ENCODE measurements at places on chromosomes 3 and 15.

GRCh38 chr3:25151281-25151902, 276.7 kb upstream of the RARB start:
- DNase-seq = no peak

- no peak for DNase-seq
These were observed 4.9 kb upstream of the ZNF385D start for GRCh38 chr3:21755896-21756295.

DNA sequence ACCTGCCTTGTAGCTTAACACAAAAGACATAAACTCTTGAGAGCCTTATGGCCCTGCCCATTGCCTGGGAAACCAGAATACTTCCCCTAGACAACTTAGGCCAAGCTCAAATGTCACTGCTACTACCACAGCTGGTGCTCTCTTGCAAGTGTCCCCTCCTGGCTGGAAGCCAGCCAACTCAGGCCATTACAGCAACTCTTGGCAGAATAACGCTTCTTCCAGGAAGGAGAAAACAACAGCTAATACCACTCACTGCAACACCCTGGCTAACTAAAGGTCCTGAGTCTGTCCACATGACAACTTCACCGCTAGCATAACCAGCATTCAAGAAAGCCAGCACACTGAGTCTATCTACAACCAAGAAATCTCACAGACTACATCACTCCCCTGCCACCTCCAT, 5.1 kb upstream of the B4GALT4 start:
- no peak for DNase-seq

- DNase-seq = no peak
These were observed 40.6 kb upstream of the TNFAIP8L3 start for GRCh38 chr15:51135276-51135675.

DNA sequence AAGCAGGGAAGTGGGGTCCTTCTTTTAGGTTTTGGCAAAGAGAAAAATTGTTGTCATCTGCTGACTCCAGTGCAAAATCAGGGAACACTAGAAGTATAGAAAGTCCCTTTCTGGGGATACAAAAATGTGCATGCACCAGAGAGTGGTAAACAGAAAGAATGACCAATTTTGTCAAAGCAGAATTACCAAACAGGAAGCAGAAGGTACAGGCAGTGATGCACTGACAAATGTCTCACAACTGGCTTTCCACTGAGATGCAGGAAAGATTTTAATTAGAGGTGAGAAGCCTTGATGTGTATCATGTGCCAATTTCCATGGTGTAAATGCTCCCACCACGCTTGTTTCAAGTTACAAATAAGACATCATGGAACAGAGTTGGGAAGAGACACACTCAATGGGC, 66.0 kb downstream of the TRIM69 start:
- no peak for DNase-seq

- DNase-seq = no peak
These were observed 19.5 kb downstream of the PSTPIP1 start for GRCh38 chr15:77014132-77015081.

DNA sequence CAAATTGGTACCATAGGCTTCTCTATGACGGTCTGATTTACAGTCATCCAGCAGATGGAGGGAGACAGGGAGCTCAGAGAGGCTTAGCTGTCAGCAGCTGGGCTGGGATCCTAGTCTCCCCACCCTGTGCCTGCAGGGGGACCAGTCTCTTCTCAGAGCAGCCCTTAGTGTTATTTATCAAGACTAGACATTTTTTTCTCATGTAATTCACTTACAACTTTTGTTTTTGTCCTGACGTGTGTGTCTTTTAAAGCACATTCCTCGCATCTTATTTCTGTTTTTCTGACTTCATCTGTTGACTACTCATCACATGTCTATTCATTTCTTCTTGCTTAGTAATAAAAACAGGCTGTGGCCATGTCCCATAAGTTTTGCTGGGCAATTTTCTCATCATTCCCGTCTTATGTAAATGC, 116.1 kb downstream of the KLF13 start:
- no peak for DNase-seq

DNA sequence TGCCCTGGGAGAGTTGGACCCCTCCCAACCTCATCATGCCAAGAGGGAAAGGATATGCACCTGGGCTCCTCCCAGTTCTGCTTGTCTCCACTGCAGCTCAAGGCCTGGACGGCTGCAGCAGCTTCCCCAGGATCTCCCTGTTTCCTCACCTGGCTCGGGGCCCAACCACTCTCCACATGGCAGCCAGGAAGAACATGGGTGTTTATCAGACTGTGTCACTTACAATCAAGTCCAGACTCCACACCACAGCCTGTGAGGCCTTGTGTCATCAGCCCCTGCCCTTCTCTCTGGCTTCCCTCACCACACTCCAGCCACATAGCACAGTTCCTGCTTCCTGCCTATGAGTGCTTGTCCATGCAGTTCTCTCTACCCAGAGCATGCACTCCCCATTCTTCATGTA, 534.4 kb downstream of the EPHB1 start:
- DNase-seq = no peak

Data from NCI-H2081 treated with DMSO at 0.1 percent for 48 hours (cell line).